KG1 (cell line): ENCODE measurements at places on chromosomes 1 and 21.
A peak's percentile ranks its signal among the peaks of the same experiment; 100 is the strongest.

- DNase-seq: peak; percentile 8
Measured at GRCh38 chr1:56472860-56473259, 106.5 kb downstream of the PLPP3 start.

DNA sequence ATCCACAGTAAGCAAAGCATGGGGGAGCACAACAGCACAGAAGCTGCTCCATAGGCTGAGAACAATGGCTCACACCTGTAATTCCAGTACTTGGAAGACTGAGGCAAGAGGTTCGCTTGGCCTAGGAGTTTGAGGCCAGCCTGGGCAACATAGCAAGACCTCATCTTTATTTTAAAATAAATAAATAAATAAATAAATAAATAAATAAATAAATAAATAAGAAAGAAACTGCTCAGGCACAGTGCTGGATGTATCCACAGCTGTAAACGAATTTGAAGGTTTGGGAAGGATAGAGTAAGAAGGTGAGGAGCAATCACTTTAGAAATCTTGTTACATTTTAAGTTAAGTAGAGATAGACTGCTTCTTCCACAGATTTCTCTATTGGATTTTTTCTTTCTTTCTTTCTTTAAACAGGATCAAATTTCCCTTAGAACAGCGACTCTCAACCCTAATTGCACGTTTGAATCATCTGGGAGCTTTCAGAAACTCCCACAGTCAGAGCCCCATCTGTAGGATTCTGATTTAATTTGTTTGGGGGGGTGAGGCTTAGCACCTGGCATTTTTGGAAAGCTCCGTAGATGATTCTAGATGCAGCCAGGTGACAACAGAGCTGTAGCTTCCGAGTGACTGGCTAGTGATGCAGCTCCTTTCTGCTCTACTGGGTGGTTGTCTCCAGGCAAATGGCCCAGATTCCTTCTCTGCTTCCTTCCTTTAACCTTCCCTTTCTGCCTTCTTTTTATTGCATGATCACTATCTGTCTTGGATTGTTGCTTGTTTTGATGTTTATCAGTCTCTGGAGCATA lies 53.5 kb downstream of the S1PR1 start:
- DNase-seq: no peak

- DNase-seq: no peak
Measured at GRCh38 chr1:17118706-17119075, 560 bp downstream of the PADI2 start.

DNA sequence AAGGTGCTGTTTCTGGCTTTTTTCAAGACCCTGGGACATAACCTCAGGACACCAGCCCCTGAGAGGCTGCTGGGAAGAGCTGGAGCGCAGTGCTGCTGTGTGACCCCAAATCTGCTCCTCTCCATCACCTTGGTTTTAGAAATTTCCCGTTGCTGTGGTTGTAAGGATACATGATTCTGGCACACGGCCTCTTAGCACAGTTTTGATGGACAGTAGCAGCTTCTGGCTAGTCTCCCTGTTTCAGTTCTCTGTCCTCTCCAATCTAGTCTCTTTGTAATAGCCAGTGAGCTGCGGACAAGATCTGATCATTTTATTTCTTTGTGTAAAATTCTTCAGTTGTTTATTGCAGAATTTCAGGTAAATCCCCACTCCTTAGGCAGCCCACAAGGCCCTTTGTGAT lies 3.1 kb downstream of the CLIC6 start:
- DNase-seq: no peak

GRCh38 chr1:18614069-18614735 lies 16.4 kb upstream of the PAX7 start:
- DNase-seq: no peak

- no peak for DNase-seq
Measured at GRCh38 chr21:26784974-26785373, 60.2 kb downstream of the ADAMTS1 start.

DNA sequence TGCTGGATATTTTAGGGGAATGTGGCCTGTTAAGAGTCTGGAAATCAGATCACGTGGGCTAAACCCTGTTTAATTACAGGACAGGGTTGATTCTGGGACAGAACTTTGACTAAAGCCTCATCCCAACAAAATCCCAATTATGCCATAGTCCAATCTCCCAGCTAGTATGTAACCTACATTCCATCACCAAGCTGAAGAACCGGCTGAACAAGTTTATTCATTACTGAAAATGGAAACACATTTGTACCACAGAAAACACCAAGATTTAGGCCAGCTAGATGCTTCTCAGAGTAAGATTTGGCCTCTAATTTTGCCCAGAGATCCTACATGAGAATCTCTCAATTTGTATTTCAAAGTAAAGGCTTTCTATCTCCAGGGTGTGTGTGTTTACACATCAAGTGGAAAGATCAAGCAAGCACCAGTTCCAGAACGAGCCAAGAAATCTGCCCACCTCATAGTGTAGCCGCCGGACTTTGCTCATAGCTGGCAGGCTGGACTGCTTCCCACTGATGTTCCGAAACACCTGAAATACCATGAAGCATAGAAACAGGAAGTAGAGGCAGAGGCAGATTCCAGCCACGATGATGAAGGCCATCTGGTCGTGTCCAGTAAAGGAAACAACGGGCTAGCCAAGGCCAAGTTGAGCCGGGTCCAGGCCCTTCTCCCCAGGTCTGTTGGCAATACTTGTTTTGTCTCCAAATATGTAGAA lies 86.8 kb downstream of the WLS start:
- no peak for DNase-seq

DNA sequence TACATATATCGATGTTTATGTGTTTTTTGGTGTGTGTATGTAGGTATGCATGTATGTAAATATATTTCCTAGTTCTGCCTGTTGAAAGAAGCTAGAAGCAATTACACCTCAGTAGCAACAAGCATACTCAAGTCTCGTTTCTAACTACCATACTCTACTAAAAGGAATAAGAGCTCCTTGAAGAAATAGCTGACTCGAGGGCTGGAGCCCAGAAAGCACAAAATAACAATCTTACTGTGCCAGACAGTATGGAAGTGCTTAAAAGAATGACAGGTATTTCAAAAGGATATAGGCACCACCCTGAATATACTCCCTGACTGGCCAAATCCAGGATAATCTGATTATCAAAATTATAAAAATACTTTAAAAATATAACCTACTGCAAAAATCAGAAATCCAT lies 23.2 kb downstream of the FUBP1 start:
- no peak for DNase-seq

GRCh38 chr1:230548997-230549396 lies 93.3 kb upstream of the COG2 start:
- DNase-seq: no peak
